ENCODE measurements at places on chromosomes 16 and 17.

DNA sequence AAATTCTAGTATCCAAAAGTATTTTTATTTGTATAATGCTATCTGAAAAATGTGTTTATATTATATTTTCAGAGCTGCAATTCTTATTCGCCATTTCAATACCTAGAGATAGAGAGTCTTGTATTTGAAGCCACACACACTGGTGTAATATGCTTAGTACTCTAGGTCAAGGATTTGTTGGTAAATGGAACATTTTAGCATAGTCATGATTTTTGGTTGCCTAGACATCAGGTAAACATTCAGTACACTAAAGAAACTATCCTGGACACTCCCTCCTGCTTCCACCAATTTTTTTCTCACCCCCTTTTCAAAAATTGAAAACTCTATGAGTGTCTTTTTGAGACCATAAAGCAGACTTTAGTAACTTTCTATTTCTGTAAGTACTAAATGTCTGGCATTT, 20.8 kb downstream of the ABHD15 start:
- no peak for DNase-seq

- no peak for DNase-seq
Observed at GRCh38 chr17:48494335-48494734, 36.5 kb downstream of the HOXB1 start.

DNA sequence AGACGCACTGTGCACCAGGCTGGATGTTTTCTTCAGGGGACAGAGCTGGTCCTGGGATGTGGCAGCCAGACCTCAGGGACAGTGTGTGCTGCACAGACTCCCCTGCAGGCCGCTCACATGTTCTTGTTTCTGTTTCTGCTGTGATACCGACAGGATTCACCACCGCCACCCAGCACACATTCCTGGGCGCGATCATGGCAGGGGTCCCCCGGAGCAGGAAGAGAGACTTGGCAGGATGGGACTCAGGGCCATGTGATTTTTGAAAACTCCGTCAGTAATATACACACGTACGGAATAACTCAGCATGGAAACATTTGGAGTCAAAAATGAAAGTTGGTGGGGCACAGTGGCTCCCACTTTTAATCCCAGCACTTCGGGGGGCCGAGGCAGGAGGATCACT, 79.0 kb downstream of the HAPSTR1 start:
- no peak for DNase-seq

DNA sequence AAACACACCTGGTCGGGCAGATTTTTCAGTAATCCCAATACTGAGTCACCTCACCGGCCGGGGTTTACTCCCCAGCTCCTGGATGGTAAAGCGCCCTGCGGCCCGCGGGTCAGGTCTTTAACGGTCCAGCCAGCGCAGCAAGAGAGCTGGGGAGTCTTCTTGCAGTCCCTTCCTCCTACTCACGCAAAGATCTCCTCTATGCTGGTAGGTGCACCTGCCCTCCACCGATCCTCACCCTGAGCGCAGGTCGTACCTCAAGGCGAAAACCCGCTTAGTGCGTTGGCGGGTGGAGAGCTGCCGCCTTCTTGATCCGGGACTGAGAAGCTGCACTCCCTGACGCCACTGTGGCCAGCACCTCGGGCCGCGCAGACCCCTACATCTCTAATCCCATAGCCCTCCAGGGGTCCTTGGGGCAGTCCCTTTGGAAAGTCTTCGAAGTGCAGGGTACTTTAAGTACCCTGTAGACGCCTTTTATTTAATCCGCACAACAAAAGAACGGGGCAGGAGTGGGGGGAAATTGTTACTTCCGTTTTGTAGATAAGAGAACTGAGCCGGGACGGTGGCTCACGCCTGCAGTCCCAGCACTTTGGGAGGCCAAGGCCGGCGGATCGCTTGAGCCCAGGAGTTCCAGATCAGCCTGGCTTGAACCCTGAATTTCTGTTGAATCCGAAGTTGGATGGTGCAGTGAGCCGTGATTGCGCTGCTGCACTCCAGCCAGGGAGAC, 10.4 kb upstream of the HOXB13 start:
- no peak for DNase-seq

GRCh38 chr17:44940768-44941167, 6.8 kb downstream of the KIF18B start:
- no peak for DNase-seq

GRCh38 chr17:9666461-9667050, 21.2 kb downstream of the USP43 start:
- DNase-seq = no peak

DNA sequence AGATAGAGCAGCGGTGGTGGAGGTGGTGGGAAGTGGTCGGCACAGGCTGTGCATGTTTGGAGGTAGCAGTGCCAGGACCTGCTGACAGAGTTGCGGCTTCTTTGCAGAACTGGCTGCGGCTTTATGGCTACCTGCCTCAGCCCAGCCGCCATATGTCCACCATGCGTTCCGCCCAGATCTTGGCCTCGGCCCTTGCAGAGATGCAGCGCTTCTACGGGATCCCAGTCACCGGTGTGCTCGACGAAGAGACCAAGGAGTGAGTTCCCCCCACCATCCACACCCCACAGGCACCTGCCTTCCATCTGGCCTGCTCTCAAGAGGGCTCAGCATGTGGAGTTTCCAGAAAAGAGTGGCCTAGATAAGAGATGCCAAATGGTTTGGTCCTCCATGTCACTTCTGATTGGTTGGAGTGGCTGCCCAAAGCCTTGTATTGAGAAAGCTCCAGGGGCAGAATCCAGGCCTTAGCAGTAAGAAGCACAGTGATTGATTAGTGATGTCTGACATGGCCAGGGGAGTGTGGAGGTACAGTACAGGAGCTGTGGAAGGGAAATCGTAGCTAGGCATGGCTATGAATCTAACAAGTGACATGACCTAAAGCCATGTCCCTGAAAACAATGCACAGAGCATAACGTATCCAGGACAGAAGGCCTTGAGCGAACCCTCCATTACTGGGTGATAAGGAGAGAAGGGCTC, 12.0 kb downstream of the MMP15 start:
- DNase-seq = no peak

- no peak for DNase-seq
Observed at GRCh38 chr17:79978548-79978855, 57.2 kb downstream of the TBC1D16 start.

DNA sequence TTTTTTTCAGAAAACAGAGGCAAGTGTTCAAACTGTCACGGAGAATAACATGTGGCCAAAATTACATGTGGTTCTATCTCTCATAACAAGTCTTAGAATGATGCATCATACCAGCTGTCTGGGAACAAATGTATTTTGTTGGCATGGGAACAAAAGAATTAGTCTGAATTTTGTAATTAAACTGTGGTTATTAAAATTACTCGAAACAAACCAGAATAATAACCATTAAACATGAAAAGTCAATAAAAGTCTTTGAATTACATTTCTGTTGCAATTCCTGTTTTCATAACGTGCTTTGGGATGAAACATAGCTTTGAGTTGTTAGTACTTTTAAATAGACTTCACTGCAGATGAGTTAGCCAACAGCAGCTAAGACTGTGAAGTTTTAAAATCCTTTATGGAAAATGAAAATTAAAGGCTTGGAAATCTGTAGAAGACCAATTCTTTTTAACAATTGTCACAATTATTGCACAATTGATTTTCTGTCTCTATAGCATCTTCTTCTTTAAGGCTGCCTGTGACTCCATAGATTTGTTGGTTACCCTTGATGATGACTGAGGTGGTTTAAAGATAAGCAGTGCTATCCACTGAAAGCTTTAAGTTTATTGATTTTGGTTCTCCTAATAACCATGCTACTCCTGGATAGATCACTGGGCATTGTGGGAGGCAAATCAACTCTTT, 117.9 kb upstream of the AXIN2 start:
- DNase-seq = no peak

DNA sequence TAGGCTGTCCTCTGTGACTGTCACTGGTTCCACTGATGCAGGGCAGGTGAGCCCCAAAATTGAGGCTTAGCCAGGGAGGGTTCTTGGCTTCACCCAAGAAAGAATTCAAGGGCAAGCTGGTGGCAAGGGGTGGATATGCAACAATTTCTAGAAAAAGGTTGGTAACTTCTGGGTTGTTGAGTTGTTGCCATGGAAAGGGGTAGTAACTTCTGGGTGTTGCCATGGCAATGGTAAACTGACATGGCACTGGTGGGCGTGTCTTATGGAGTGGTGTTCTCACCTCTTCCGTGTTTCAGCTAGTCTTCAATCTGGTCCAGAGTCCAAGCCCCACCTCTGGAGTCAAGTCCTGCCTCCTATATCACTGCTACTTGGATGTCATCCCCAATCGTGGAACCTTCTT, 9.5 kb upstream of the GUCY2D start:
- DNase-seq = no peak

- DNase-seq = no peak
Observed at GRCh38 chr16:31877876-31878642, 4.5 kb downstream of the ZNF267 start.

- no peak for DNase-seq
Observed at GRCh38 chr16:29878172-29878571, 15.1 kb upstream of the CDIPT start.

- no peak for DNase-seq
Observed at GRCh38 chr16:1818873-1819525, 7.6 kb downstream of the HAGH start.

GRCh38 chr17:72600934-72601333, 480.1 kb downstream of the SOX9 start:
- DNase-seq = no peak

DNA sequence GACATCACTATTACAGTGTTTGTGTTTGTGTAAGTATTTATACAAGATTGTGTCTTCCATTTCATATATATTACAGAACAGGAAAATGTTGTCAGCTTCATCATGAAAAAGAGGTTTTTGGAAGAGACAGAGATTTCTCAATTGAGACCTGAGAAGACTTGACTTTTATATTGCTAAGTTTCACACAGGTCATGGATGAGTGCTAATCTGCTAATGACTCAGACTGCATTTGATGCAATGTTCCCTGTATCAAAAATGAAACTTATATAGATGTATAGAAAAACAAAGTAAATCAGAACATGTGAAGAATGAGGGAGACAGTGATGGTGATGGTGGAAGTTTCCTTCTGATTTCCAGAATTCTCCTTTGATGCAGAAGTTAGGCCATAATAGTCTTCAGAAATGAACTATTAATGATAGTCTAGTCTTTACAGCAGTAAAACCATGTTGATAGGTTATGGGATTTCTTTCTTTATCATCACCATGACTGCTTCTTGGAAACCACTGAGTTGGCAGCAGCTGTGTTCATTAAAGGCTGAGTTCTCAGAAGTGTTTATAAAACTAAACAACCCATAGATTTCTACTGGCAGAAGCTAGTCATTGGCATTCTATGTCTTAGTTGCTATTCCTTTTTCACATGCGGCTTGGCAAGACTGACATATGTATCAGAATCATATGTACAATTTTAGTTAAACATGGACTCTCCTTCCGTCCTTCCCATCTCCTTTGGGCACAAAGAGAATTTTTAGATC, 56.1 kb downstream of the PCTP start:
- no peak for DNase-seq

- DNase-seq = peak; percentile 32
Observed at GRCh38 chr17:78665952-78666920, 89.0 kb upstream of the DNAH17 start.

DNA sequence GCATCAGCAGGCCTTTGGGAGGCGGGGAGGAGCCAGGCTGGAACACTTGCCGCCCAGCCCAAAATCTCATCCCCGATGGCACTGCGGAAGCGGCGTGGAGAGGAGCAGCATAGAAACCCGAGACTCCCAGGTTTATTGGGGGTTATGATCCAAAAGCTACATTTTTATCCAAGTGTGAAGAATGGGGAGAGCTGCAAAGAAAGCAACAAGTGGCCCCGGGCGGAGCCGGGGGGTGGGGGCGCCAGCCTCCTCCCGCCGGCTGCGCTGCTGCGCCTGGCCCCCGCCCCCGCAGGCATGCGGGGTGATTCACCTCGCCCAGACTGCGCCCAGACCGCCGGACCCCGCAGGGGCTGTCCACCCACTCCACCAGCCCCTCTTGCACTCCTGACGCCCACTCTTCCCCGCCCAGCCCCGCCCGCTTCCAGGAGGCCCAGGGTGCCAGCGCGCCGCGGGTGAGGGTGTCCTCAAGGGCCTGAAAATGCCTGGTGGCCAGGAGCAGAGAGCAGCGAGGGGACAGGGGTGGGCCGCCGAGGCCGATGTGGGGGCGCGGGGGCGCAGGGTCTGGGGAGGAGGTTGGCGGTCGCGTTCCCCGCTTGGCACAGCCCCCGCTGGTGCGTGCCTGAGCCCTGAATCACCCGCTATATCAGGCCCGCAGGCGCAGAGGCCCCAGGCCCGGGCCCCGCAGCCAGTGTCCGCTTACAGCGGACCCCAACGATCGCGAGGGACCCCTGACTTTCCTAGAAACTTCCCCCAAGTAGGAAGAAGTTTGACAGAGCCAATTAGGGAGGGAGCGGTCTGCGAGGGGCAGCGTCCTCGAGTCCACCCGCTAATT, 1.3 kb downstream of the CAVIN1 start:
- no peak for DNase-seq

- DNase-seq = no peak
Observed at GRCh38 chr16:82439678-82440293, 187.0 kb upstream of the CDH13 start.

DNA sequence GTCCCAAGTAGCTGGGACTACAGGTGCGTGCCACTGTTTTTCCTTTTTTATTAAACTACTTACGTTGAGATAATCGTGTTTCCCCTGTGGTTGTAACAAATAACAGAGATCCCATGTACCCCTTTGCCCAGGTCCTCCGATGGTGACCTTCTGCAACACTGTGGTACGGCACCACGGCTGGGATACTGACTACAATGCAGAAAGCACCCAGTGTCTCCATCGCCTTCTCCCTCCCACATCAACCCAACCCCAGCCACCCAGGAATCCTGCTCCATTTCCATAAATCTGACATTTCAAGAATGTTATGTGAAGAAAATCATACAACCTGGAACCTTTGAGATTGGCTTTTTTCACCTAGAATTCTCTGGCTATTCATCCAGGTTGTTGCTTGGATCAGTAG, 22.1 kb downstream of the MPRIP start:
- no peak for DNase-seq

GRCh38 chr16:52568983-52569690, 22.2 kb upstream of the TOX3 start:
- DNase-seq = no peak

DNA sequence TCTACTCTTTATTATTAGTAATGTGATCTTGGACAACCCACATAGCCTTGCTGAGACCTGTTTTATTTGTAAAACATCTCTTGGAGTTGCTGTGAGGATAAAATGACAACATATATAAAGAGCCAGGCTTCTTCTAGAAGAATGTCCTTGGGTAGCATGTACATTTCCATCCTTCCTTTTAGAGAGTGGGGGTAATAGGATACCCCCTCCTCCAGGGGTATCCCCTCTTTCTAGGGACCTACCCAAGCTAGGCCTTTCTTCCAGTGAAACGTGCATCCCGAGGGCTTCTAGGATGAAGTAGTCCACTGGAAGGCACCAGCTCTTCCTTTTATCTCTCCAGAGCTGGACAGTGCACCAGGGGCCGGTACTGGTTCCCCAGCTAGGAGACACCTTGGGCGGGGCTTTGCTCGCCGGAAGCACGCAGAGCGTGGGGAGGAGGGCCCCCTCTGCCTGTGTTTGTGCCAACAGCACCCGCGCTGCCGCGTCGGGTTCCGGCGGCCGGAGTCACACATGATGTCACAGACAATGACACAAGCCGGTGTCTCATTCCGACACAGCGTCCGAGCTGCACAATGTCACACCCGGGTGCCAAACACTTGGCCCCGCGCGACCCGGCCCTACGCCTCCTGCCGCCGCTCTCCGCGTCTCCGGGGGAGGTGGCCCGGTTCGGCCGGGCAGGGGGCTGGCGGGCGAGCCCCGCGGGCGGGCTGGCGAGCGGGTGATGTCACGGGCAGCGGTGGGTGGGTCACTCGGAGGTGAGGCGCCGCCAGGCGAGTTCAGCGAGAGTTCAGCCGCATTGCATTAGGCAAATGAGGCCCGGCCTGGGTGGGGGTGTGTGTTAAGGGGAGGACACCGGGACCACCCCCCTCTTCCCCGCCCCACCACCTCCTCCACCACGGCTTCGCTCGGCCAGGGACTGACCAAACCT, 23.4 kb downstream of the GJD3 start:
- DNase-seq = peak; percentile 77

Measured in activated T-helper 1 cell treated with Interleukin-2 at 50 U/mL for 16 hours (primary cell).